ENCODE measurements at places on chromosomes 7 and 10. TPM values are rescaled to one million over a fixed set of nuclear protein-coding genes. Genes with fewer than 3 reads are reported as not detected.

DNA sequence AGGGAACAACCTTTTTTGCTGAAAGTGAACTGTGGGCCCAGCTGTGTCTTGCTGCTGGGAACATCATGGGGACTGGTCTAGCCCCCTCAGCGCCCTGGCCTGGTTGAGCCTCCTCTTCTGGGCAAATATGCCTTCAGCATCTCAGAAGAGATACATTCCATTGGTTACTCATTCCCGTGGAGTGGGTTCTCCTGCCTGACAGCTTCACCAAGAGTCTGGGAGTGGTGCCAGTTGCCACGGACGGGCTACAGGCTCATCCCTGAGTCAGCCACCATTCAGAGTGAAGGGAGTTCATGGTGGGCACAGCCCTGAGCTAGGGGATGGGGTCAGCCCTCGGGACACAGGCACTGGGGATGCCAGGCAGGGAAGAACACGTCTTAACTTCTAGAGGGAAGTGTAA lies 81.9 kb downstream of the RAMP3 start:
- peaks cover 45% of the 10 kb centered on the region for H3K27me3 ChIP-seq
- H3K4me1 ChIP-seq: peaks cover 11% of the 10 kb centered on the region
- no peak overlapping the region for H3K4me3 ChIP-seq

DNA sequence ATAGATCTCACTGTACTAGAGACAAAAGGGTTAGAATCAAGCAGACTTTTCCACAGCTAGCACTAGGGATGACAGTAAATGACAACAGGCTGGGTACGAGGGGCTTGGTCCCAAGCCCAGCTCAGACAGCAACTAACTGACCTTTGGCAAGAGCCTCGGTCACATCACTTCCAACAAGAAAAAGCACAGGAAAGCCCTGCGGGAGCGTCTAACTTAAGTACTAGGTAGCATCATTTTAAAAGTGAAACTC lies 22.8 kb downstream of the CALML3 start:
- no peak for DNase-seq
- no peak overlapping the region for H3K4me3 ChIP-seq
- H3K27me3 ChIP-seq: no peaks in the 10 kb centered on the region
- H3K4me1 ChIP-seq: peaks cover 31% of the 10 kb centered on the region

DNA sequence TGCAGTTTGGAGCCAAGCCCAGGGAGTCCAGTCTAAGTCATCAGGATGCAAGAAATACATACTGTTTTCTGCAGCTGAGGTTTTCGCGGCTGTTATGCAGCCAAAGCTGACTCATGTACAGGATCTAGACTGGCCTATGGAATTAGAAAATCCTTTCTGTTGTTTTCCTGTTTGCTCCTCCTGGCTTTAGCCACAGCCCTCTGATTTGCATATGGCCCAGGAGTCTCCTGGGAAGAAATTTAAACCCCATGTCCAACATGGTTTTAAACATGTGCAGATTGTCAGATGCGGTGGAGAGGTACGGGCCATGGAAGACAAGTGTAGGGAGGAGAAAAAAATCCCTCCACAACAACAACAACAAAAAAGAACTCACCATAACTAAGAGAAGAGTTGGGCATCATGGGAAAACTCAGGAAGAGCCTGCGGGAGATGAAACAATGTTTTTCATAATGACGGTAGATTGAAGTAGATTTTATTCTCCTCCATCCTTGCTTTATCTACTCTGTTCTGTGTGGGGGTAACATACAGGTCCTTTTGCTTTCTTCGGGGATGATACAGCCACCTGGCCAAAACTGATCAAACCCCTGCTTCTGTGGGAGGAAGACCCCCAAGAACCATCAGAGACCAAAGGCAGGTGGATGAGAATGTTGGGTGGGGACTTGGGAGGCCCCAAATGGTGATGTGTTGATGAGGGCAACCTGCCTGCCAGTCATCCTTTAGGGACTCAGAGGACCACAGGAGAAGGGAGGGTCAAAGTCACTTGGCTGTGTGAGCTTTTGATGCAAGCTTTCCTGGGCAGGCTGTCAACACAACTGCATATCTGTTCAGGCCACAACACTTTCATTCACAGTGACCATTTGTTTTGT lies 29.8 kb upstream of the GNA12 start:
- peak overlapping the region; percentile 100 for H3K27ac ChIP-seq
- peak; percentile 93 for DNase-seq
- H3K4me1 ChIP-seq: peaks cover 36% of the 10 kb centered on the region
- no peak overlapping the region for H3K4me3 ChIP-seq
- H3K36me3 ChIP-seq: peaks cover 6% of the 10 kb centered on the region

DNA sequence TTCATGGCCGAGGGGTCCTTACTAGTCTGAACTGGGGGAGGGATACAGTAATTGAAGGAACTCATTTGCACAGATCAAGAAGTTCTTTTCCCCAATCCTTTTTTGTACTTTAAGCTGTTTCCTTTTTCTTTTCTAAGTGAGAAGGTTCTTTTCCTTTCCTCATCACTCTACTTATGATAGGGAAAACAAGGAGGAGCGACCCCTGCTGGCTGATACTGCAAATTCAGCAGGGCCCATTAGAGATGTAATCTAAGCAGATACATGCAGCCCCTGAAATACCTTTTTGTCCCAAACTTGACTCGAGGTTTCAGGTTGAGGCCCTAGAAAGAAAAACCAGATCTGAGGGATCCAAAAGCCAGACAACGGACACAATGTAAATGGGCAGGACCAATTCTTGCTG lies 305.5 kb downstream of the DNAJB9 start:
- no peaks in the 10 kb centered on the region for H3K36me3 ChIP-seq
- H3K27me3 ChIP-seq: peaks cover 13% of the 10 kb centered on the region
- H3K4me1 ChIP-seq: no peaks in the 10 kb centered on the region
- no peak overlapping the region for H3K27ac ChIP-seq
- H3K4me3 ChIP-seq: no peak overlapping the region

GRCh38 chr7:74467876-74468275 lies 14.2 kb downstream of the GTF2IRD1 start:
- peaks cover 27% of the 10 kb centered on the region for H3K36me3 ChIP-seq
- H3K27me3 ChIP-seq: no peaks in the 10 kb centered on the region
- H3K27ac ChIP-seq: no peak overlapping the region
- DNase-seq: no peak
- H3K4me1 ChIP-seq: peaks cover 7% of the 10 kb centered on the region

DNA sequence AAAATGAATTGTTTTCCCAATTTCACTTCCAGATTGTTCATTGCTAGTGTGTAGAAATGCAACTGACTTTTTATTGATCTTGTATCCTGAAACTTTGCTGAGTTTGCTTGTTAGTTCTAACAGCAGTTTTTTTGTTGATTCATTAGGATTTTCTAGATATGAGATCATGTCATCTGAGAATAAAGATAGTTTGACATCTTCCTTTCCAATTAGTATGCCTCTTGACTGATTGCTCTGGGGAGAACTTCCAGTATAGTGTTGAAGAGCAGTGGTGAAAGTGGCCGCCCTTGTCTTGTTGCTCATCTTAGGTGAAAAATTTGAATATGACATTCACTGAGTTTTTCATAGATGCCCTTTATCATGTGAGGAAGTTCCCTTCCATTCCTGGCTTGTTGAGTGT lies 11.9 kb upstream of the SUN1 start:
- H3K27me3 ChIP-seq: no peaks in the 10 kb centered on the region
- H3K27ac ChIP-seq: no peak overlapping the region
- no peak overlapping the region for H3K4me3 ChIP-seq
- no peak for DNase-seq

DNA sequence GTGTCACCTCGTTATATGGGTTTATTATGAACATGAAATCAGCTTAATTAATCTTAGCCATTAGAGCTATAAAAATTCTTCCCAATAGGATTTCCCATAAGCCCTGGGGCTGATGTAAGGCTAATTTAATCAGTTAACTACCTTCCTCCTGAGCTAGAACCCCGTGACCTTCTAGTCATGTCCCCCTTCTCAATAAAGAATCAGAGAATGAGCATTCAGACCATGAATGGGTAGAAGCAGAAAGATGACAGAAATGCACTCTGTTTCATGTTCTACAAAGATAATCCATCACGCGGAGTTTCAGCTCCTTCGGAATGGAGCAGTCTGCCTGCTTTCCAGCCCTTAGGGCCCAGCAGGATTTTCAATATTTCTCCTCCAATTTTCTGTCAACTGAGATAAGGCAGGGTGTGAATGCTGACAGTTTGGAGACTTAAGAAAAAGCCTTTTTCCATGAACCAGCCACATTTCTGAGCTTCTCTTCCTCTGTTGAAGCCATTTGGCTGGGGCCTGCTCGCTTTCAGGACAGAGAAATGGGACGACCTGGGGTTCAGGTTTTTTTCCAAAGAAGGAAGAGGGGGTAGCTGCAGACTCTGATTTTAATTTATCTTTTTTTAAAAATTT lies 211.0 kb downstream of the NEBL start:
- H3K4me1 ChIP-seq: no peaks in the 10 kb centered on the region
- no peaks in the 10 kb centered on the region for H3K27me3 ChIP-seq
- H3K4me3 ChIP-seq: no peak overlapping the region
- no peak for DNase-seq
- no peaks in the 10 kb centered on the region for H3K36me3 ChIP-seq

GRCh38 chr7:20596653-20597052 lies 18.8 kb upstream of the ABCB5 start:
- H3K27me3 ChIP-seq: no peaks in the 10 kb centered on the region
- no peak overlapping the region for H3K27ac ChIP-seq
- no peak overlapping the region for H3K4me3 ChIP-seq
- DNase-seq: peak; percentile 40
- peaks cover 8% of the 10 kb centered on the region for H3K4me1 ChIP-seq
- no peaks in the 10 kb centered on the region for H3K36me3 ChIP-seq

DNA sequence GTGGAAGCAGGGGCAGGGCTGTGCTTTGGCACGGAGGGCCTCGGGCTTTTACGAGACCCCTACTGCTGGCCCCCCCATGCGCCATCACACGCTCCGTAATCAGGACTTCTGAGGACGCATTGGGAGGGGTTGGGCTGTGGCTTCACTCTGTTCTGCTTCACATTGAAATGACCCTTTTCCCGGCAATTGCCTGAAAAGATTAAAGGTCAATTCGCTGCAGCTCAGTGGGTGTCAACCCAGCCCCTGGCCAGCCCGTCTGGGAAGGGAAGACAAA lies 41.7 kb upstream of the UBE3C start:
- H3K4me3 ChIP-seq: no peak overlapping the region
- DNase-seq: no peak
- no peaks in the 10 kb centered on the region for H3K36me3 ChIP-seq
- no peak overlapping the region for H3K27ac ChIP-seq
- H3K27me3 ChIP-seq: peaks cover 7% of the 10 kb centered on the region

DNA sequence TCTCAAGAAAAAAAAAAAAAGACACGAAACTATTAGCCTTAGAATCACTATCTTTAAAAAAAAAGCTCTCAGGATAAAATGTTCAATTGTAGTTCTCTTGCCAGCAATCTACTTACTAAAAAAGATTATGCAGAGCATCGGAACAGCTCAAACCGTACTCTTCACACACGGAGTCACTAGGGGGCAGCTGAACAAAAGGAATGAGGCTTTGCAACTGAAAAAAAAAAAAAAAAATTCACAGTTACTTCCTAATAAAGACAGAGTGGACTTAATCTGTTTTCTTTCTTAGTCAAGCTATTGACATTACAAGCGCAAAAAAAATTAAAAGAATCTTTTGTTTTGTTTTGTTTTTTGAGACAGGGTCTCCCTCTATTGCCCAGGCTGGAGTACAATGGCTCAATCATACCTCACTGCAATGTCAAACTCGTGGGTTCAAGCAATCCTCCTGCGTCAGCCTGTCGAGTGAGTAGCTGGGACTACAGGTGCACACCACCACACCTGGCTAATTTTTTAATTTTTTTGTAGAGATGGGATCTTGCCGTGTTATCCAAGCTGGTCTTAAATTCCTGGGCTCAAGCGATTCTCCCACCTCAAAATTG lies 11.5 kb downstream of the PMS2 start:
- DNase-seq: peak; percentile 62
- H3K36me3 ChIP-seq: peaks cover 98% of the 10 kb centered on the region
- peaks cover 11% of the 10 kb centered on the region for H3K4me1 ChIP-seq
- no peak overlapping the region for H3K4me3 ChIP-seq
- H3K27me3 ChIP-seq: no peaks in the 10 kb centered on the region

DNA sequence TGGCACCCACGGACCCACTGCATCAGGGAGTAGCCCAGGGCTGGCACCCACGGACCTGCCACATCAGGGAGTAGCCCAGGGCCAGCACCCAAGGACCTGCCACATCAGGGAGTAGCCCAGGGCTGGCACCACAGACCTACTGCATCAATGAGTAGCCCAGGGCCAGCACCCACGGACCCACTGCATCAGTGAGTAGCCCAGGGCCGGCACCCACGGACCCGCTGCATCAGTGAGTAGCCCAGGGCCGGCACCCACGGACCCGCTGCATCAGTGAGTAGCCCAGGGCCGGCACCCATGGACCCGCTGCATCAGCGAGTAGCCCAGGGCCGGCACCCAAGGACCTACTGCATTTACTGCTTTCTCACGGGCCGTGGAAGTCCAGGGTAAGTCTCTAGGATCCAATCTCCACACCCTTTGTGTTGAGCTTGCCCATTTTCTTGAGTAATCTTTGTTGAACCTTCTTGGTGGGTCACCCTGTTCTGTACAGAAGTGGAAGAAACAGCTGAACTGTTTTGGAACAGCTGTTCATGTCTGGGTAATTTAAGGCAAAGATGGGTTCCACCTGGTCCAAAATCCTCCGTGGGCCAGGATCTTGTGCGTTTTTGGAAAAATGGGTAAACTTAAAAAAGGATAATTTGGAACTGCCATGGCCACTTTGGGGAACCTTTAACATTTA lies 69.0 kb downstream of the VIPR2 start:
- no peak overlapping the region for H3K27ac ChIP-seq
- no peaks in the 10 kb centered on the region for H3K36me3 ChIP-seq
- H3K4me1 ChIP-seq: no peaks in the 10 kb centered on the region

DNA sequence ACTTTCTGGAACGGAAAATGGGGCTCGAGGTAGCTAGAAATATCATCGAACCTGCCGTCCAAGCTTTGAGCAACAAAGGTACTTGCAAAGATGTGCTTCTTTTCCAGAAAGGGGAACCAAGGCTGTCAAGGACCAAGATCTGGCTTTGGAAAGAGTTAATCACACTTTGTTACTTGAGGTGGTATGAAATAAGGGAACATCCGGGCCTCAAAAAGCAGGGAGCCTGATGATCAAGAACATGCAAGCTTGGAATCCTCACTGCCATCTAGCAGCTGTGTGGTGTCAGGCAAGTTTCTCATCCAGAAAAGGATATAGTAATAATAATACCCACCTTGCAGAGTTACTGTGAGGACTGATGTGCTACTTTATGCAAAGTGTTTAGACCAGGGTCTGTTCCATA lies 329.5 kb downstream of the GRID1 start:
- no peaks in the 10 kb centered on the region for H3K36me3 ChIP-seq
- no peaks in the 10 kb centered on the region for H3K4me1 ChIP-seq
- H3K27ac ChIP-seq: no peak overlapping the region
- DNase-seq: no peak

- H3K36me3 ChIP-seq: peaks cover 53% of the 10 kb centered on the region
- H3K27ac ChIP-seq: no peak overlapping the region
- no peak overlapping the region for H3K4me3 ChIP-seq
- H3K27me3 ChIP-seq: no peaks in the 10 kb centered on the region
Measured at GRCh38 chr10:125024497-125025234, 82.7 kb downstream of the ZRANB1 start.

- H3K27ac ChIP-seq: no peak overlapping the region
- no peaks in the 10 kb centered on the region for H3K27me3 ChIP-seq
- no peaks in the 10 kb centered on the region for H3K36me3 ChIP-seq
- H3K4me1 ChIP-seq: no peaks in the 10 kb centered on the region
- no peak for DNase-seq
Measured at GRCh38 chr7:155798673-155799439, 13.4 kb downstream of the SHH start.

LGI1 gene
- total RNA-seq: not detected

CSTF2T gene
- total RNA-seq: 18.0 TPM
